ENCODE measurements at places on chromosomes 11 and 22.

DNA sequence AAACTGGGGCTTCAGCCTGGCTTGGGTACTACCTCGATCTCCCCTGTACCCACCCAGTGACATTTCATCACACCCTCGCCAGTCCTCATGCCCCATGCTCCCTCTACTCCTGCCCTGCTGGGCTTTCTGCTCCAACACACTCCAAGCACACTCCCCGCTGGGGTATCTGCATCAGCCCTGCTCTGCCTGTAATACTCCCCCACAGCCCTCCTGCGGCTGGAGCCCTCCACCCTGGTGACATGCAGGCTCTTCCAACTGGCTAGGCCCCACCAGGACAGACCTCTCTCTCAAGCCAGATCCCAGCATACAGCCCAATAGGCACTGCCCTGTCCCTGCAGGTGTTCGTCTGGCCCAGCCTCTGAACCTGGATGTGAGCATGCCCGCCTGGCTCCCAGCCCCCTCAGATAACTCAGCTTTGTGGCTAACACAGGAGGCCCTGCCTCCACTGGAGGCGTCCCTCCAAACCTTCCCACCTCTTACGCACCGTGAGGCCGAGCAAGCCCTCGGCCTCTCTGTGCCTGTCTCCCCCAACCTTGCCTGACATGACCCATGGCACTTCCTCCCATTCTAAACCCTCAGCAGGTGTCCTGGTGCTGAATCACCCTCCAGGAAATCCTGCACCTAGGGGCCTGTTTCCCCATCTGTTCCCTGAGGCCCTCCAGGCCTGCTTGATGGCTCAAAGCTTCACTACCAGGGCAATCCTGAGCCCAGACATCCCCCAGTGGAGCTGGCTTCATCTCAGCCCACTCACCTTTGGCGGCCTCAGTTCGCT, 33.5 kb upstream of the TXNRD2 start:
- DNase-seq, result no peak

- peak; percentile 77 for DNase-seq
These were observed at the start of gene PKNOX2 for GRCh38 chr11:125164422-125165110. Gene PKNOX2, plus strand, starts transcription at chr11:125164751. Its CDS starts 186,555 bp downstream, at chr11:125351306.

GRCh38 chr11:117985953-117986887, at the start of gene IL10RA:
Gene IL10RA, plus strand, starts transcription at chr11:117986394. Its CDS starts 74 bp downstream, at chr11:117986468.
- DNase-seq, result peak; percentile 78

DNA sequence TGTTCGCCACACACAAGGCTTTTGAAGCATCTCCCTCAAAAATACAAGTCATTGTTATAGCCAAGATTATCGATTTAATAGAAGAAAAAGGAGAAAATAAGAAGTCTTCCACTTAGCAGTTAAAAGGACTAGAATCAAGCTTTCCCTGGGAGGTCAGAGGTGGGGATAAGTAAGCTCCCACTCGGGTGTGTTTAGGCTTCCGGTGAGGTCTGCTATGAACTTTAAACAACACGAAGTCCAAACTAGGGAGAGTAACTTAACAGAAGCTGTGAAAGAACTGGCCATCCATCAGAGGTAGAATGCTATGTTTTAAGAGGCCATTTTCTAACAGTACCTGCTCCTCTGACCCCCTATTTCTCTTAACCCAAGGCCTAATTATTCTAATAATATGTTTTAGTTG, 91.4 kb upstream of the APOA1 start:
- no peak for DNase-seq

GRCh38 chr11:103959279-103959942, 77.0 kb upstream of the DDI1 start:
- DNase-seq, result no peak

DNA sequence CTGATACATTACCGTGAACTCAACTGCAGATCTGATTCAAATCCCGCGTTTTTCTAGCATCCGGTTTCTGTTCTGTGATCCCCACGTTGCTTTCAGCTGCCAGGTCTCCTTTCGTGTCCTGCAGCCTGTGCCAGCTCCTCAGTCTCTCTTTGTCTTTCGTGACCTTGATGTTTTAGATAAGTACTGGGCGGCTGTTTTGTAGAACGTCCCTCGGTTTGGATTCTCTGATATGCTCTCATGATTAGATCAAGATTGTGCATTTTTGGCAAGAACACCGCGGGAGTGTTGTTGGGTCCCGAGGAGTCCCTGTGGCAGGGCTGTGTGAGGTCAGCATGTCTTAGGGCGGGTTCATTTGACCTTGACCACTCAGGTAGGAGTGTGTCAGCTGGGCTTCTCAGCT, 38.6 kb downstream of the KCNQ1 start:
- DNase-seq, result no peak

All from globus pallidus (tissue), 1 donor.